ENCODE measurements at places on chromosomes 1 and 21. TPM values are rescaled to one million over a fixed set of nuclear protein-coding genes. Genes with fewer than 3 reads are reported as not detected.

DNA sequence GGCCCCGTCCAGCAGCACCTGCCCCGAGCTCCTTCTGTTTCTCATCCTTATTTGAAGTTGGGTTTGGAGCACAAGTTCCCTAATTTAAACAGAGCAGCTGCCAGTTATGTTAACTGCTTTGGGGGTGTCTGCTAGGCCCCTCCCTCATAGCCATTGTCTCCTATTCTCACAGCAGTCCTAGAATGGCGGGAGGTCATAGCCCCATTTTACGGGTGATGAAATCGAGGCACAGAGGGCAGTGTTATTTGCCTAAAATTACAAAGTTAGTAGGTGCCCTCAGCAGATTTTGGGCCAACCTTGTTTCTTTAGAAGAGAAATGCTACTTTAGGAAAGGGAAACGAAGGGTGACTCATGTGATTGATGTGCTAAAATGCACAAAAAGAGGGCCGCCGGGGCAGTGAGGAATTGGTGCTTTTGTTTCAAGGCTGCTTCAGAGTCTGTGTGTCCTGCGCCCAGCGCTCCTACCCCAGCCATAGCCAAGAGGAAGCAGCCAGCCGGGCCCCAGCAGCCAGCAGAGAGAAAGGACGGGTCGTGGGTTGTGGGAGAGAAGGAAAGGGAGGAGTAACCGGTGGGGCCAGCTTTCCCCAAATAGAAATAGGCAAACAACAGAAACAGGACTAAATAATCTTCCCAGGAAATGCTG lies 13.0 kb downstream of the VANGL1 start:
- no peaks in the 10 kb centered on the region for H3K36me3 ChIP-seq
- no peaks in the 10 kb centered on the region for H3K27me3 ChIP-seq
- peaks cover 22% of the 10 kb centered on the region for H3K4me1 ChIP-seq
- no peak overlapping the region for H3K4me3 ChIP-seq
- peak; percentile 71 for DNase-seq

GRCh38 chr1:97864615-97865014 lies 56.2 kb downstream of the DPYD start:
- DNase-seq = no peak
- no peaks in the 10 kb centered on the region for H3K36me3 ChIP-seq
- H3K27ac ChIP-seq = no peak overlapping the region
- H3K4me3 ChIP-seq = no peak overlapping the region
- no peaks in the 10 kb centered on the region for H3K27me3 ChIP-seq

- H3K27ac ChIP-seq = peak overlapping the region; percentile 88
- no peak for DNase-seq
- H3K4me1 ChIP-seq = peaks cover 77% of the 10 kb centered on the region
- H3K4me3 ChIP-seq = no peak overlapping the region
- H3K36me3 ChIP-seq = peaks cover 14% of the 10 kb centered on the region
- no peaks in the 10 kb centered on the region for H3K27me3 ChIP-seq
These were observed 1.2 kb downstream of the RXFP4 start for GRCh38 chr1:155942578-155943141.

DNA sequence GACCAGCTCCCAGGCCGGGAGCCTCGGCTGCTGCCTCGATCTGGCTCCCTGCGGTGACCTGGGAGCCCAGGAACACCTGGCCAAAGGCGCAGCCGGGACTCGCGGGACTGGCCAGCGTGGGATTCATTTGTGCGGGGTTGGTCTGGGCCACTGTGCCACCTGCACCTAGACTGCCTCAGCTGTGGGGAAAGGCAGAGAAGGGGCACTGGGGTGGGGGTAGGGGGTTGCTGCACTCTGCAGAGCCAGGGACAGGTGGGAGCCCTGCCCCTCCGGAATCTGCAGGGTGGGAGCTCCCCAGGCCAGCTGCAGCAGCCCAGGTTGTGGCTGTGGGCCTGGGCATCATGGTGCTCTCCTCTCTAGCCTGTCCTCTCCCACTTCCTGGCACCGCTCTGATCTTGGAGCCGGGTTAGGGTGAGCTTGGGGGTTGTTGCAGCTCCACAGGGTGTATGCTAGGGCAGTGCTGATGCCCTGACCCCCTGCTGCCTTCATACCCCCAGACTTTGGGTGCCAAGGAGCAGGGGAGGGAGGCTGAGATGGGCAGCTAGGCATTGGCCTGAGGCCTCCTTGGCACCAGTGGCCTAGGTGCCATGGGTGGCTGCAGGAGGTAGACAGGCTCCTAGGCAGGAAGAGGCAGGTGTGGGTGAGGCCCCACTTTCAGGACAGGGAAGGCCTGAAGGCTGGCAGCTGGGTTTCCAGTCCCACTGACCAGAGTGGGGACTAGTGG lies 57.5 kb upstream of the ETV3 start:
- H3K27ac ChIP-seq = no peak overlapping the region
- no peak overlapping the region for H3K4me3 ChIP-seq
- peaks cover 32% of the 10 kb centered on the region for H3K27me3 ChIP-seq
- no peaks in the 10 kb centered on the region for H3K36me3 ChIP-seq

- H3K4me3 ChIP-seq = no peak overlapping the region
- H3K36me3 ChIP-seq = no peaks in the 10 kb centered on the region
- peaks cover 17% of the 10 kb centered on the region for H3K27me3 ChIP-seq
- peaks cover 59% of the 10 kb centered on the region for H3K4me1 ChIP-seq
These were observed 91.6 kb upstream of the COL6A1 start for GRCh38 chr21:45889961-45890360.

The PGBD5 gene
- total RNA-seq = 0.45 TPM

The YOD1 gene
- total RNA-seq = 6.4 TPM

All from stomach (tissue), 19 donors.